Mesothelial cell of epicardium (in vitro differentiated cells): ENCODE measurements at places on chromosomes 4 and X. TPM values are rescaled to one million over a fixed set of nuclear protein-coding genes. Genes with fewer than 3 reads are reported as not detected.

DNA sequence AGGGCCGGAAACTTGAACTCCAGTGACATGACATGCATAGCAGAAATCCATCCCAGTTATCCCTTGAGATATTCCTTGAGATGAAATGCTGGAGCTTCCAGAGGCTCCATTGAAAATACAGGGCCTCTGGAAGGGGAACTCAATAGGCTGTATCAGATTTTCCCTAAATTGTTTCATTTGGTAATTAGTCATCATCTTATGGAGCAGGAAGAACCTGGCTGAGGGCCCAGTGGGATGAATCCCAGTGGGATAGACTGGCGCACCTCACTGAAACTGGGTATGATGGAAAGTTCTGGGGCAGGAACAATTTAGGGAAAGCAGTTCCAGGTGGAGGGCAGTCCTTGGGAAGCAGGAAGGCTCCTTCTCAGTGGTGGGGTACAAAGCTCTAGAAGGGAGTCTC lies 307.8 kb upstream of the DIPK2B start:
- H3K27me3 ChIP-seq, result no peaks in the 10 kb centered on the region
- peaks cover 23% of the 10 kb centered on the region for H3K4me1 ChIP-seq
- no peak overlapping the region for H3K4me3 ChIP-seq
- H3K36me3 ChIP-seq, result no peaks in the 10 kb centered on the region

DNA sequence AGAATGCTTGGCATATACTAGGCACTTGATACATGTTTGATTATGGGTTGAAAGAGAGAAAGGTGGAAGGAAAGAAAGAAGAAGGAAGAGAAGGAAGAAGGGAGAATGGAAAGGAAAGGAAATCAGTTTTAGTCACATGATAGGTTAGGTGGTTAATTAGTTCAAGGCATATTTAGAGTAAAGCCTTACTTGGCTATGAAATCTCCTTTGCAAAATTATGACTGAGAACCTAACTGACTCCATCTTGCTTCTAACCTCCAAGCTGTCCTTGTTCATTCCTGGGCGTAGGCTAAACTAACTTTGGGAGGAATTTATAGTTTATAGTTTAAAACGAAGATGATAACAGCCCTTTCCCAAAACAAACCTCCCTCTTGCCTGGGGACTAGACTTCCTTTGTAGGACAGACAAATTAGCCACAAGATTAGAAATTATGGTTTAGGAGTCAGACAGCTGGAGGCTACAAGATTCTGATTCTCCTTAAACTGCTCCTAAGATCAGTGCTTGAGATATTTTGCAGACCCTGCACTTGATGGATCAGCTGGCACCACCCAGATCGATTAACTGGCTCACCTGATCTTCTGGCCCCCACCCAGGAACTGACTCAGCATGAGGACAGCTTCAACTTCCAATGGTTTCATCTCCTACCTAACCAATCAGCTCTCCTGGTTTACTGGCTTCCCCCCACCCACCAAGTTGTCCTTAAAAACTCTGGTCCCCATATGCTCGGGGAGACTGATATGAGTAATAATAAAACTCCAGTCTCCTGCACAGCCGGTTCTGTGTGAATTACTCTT lies 55.0 kb downstream of the TXK start:
- peaks cover 52% of the 10 kb centered on the region for H3K4me1 ChIP-seq
- H3K4me3 ChIP-seq, result peak overlapping the region; percentile 20
- no peaks in the 10 kb centered on the region for H3K36me3 ChIP-seq
- peak overlapping the region; percentile 93 for H3K27ac ChIP-seq
- DNase-seq, result no peak

DNA sequence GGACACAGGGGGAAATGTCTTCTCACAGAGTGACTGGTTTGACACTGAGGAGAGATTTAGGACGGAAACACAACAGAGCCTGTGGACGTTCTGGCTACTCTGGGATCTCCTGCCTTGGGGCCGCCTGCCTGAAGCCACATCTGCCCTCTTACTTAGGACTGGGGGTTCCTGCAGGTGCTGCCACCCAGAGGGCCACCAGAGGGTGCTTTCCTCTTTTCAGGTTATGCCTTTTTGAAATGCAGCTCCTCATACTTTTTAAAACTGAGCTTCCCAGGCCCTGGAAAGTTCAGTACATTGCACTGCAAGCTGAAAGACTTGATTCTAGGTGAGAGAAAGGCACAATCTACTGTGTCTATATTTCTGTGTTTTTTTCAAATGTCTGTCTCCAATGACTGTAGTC lies 92.2 kb upstream of the PGRMC2 start:
- H3K27ac ChIP-seq, result no peak overlapping the region
- peaks cover 8% of the 10 kb centered on the region for H3K36me3 ChIP-seq
- peaks cover 20% of the 10 kb centered on the region for H3K4me1 ChIP-seq
- no peak for DNase-seq
- H3K4me3 ChIP-seq, result no peak overlapping the region

DNA sequence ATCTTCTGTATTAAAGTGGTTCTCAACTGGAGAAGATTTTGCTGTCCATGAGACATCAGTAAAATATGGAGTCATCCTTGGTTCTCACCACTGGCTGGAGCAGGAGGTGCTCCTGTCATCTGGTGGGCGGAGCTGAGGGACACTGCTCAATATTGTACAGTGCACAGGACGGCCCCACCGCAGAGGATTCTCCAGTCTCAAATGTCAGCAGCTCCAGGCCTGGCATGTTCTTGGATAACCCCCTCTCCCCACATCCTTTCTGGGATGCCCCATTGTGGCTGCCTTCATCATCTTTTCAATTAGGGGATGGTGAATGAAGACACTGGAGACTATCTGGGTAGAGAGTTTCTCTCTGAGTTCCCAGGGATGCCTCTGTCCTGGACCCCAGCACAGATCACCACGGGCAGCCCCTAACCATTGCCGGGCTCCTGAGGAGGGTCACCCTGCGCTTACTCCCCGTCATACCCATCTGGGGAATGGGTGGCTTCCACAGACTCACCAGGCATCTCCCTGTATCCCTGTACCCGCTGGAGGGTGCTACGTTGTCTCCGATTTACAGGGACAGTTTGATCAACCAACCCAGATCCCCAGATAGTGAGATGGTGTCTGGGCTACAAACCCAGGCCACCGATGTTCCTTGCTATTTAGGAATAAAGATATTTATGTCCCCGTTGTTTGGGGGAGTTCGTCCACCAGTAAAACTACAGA lies 21.9 kb upstream of the P2RY8 start:
- H3K27ac ChIP-seq, result no peak overlapping the region
- H3K36me3 ChIP-seq, result no peaks in the 10 kb centered on the region
- H3K27me3 ChIP-seq, result peaks cover 14% of the 10 kb centered on the region
- H3K4me1 ChIP-seq, result no peaks in the 10 kb centered on the region
- DNase-seq, result no peak
- no peak overlapping the region for H3K4me3 ChIP-seq

DNA sequence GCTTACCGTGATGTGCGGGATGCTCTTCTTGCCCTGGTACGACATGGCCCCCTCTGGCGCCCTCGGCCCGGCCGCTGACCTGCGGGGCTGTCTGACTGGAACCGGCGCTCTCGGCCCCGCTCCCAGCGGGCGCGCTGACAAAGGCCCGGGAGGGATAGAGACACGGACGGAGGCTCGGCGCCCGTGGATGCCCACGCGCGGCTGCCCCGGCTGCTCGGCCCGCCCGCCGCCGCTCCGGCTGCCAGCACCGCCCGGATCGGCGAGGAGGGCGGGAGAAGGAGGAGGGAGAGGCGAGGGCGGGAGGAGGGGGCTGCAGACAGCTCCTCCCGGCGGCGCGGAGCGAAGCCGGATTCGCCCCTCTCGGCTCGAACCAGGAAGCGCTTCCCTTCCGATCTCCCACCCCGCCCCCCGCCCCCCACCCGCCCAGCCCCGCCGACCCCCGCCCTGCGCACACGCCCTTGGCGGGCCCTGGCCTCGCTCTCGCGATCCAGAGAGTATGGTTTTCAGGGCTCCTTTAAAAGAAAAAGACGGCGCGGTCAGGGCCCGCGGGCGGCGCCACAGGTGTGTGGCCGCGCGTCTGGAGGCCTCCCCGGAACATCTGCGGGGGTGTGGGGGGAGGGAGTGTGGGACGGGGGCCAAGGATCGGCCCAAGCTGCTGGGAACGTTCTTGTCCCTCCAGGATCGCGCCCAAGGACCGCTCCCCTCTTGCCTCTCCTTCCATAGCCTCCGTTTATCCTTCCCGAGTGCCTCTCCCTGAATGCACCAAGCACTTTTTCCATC lies 4.5 kb downstream of the CRMP1 start:
- H3K36me3 ChIP-seq, result no peaks in the 10 kb centered on the region
- H3K27me3 ChIP-seq, result peaks cover 83% of the 10 kb centered on the region
- H3K4me3 ChIP-seq, result peak overlapping the region; percentile 62
- no peak for DNase-seq

DNA sequence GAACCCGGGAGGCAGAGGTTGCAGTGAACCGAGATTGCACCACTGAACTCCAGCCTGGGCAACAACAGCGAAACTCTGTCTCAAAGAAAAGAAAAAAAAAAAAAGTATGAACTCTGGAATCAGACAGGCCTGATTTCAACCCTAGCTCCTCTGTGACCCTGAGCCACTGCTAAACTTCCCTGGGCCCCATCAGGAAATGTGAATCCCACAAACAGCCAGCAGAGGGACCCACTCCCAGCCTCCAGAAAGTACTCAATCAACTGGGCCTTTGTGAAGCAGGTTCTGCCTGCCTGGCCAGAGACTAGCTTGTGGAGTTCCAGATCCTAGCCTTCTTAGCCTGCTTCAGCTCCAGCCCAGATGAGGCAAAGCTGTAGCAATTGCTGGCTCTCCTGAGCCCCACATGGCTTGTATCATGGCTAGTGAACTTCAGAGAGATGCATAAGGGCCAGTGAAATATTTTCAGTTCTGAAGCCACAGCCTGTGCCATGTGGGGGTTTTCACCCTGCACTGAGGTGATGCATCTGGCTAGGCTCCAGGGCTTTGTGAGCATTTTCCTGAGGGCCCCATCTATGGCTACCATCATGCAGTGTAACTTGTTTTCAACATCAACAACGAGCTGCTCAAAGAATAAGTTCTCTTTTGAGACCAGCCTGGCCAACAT lies 7.2 kb upstream of the IDS start:
- no peak for DNase-seq
- H3K36me3 ChIP-seq, result no peaks in the 10 kb centered on the region
- H3K27me3 ChIP-seq, result no peaks in the 10 kb centered on the region
- no peak overlapping the region for H3K4me3 ChIP-seq
- H3K4me1 ChIP-seq, result peaks cover 22% of the 10 kb centered on the region
- peak overlapping the region; percentile 16 for H3K27ac ChIP-seq

DNA sequence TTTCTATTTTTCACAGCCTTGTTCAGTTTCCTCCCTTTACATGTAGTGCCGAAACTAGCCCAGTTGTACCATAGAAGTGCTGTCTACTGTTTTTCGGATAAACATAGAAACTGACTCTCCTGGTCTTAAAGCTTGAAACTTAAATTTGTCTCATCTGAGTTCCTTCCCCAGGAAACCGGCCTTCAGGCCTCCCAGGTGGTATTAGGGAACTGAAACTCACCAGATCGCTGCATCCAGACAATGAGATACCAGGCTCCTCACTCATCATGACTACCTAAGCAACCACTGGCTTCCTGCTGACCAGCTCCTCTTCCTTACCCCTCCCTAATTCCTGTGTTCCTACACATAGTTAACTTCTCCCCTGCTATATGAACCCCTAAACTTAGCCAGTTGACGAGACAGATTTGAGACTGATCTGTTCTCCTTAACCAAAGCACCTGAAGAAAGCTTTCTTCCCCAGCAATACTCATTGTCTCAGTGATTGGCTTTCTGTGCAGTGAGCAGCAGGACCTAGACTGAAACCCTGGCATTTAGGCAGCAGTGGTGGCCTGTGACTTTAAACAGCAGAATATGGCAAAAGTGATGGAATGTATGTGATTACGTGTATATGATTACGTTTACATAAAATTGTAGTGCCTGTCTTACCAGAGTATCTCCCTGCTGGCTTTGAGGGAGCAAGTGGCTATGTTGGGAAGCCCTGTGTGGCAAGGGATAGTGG lies 959.1 kb upstream of the LCORL start:
- no peak for DNase-seq
- no peak overlapping the region for H3K4me3 ChIP-seq
- no peak overlapping the region for H3K27ac ChIP-seq
- no peaks in the 10 kb centered on the region for H3K27me3 ChIP-seq

GRCh38 chr4:133596459-133596858 lies 447.4 kb downstream of the PCDH10 start:
- DNase-seq, result no peak
- no peaks in the 10 kb centered on the region for H3K27me3 ChIP-seq
- H3K4me3 ChIP-seq, result no peak overlapping the region

- H3K36me3 ChIP-seq, result no peaks in the 10 kb centered on the region
- H3K27ac ChIP-seq, result peak overlapping the region; percentile 99
- peaks cover 26% of the 10 kb centered on the region for H3K4me1 ChIP-seq
These were observed 569 bp downstream of the ARFIP1 start for GRCh38 chr4:152780267-152780778.

DNA sequence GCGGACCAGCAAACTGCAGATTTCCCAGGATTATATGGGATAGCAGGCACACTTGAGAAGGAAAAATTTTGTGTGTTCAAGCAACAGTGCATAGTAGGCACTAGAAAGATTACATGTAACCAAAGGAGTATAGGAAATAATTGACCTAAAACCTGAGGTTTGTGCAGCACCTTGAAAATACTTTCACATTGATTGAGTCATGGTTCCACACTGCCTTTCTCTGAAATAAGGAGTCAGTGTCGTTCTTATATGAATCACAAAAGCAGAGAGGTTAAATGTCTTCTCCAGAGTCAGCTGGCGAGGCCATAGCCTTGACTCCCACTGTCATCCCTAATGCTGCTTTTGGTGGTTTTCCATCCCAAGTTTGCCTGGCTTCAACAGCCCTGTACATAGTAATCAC lies 138.9 kb downstream of the SOWAHB start:
- no peak for DNase-seq
- peaks cover 33% of the 10 kb centered on the region for H3K36me3 ChIP-seq
- H3K27ac ChIP-seq, result no peak overlapping the region
- H3K27me3 ChIP-seq, result no peaks in the 10 kb centered on the region
- H3K4me1 ChIP-seq, result peaks cover 12% of the 10 kb centered on the region
- H3K4me3 ChIP-seq, result no peak overlapping the region

DNA sequence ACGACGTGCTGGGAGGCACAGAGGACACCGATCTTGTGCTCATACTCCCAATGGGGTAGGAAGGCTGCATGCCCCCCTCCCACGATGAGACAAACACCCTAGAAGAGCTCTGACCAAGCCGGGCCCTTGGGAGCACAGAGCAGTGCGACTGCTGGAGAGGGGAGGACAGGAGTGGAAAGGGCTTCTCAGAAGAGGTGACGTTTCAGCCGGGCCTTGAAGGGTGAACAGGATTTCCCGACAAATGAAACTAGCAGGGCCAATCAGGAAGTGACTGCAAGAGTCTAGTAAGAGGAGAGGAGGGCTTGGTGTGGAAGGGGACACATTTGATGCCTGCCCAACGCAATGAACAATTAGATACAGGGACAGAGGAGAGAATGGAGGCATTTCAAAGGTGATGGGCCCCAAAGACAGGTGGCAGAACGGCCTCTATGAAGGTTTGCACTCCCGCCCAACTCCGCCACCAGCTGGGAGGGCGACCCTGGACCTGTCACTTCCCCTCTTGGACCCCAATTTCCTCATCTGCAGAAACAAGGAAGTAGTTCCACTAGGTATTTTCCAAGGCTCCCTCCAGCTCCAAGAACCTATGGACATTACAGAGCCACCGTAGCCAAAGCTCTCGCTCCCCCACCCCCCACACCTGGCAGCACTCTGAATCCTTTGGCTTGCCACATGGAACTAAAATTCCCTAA lies 3.9 kb downstream of the HCFC1 start:
- H3K4me3 ChIP-seq, result peak overlapping the region; percentile 100
- H3K4me1 ChIP-seq, result peaks cover 38% of the 10 kb centered on the region
- no peaks in the 10 kb centered on the region for H3K27me3 ChIP-seq
- no peak for DNase-seq
- peaks cover 5% of the 10 kb centered on the region for H3K36me3 ChIP-seq
- peak overlapping the region; percentile 48 for H3K27ac ChIP-seq

Gene PIN4
- total RNA-seq, result 17.3 to 19.7 TPM (median 17.7 TPM) in 3 replicates

Gene LEF1
- 72.4 to 76.8 TPM (median 76.6 TPM) in 3 replicates for total RNA-seq

Gene DMD
- total RNA-seq, result 76.4 to 96.0 TPM (median 79.4 TPM) in 3 replicates
